ENCODE measurements at places on chromosomes 16 and 17.

- DNase-seq, result no peak
Measured at GRCh38 chr17:35293151-35293847, 50.4 kb downstream of the SLFN5 start.

GRCh38 chr17:40614431-40615067 lies 33.1 kb downstream of the SMARCE1 start:
- DNase-seq, result no peak

- DNase-seq, result no peak
Measured at GRCh38 chr17:6996256-6997011, 585 bp downstream of the ALOX12 start.

DNA sequence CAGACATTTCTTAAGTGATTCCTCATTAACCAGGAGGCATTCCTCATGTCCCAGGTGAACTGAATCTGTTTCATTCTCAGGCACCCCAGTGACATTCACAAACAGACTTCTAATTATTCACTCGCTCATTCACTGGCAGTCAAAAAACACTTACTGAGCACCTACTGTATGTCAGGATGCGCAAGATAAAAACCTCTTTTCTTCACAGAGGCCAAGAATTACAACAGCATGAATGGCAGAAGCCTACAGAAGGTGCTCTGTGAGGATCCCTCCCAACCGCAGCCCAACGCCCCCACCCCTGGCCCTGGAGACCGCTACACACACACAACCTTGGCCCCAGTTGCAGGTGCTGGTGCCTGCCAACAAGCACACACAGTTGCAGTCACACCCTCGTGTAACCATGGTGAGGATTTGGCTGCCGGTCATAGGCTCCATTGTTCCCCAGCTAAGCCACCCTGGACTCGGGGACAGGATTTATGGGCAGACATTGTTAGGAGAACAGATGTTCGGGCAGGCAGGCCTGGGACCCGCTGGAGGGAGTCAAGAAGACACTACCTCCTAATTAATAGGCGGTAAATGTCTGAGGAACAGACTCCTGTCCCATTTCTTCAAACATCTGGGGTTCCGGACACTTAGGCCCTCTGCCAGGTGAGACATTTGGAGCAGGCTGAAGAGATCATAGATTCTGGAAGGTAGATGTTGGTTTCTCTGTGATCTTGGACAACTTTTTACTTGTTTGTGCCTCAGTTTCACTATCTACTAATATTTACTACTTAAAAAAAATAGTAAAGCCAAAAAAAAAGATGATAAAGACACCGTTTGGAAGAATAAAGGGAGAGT lies 43.2 kb downstream of the CUEDC1 start:
- peak; percentile 68 for DNase-seq

GRCh38 chr17:55453839-55454557 lies 32.4 kb upstream of the MMD start:
- no peak for DNase-seq

DNA sequence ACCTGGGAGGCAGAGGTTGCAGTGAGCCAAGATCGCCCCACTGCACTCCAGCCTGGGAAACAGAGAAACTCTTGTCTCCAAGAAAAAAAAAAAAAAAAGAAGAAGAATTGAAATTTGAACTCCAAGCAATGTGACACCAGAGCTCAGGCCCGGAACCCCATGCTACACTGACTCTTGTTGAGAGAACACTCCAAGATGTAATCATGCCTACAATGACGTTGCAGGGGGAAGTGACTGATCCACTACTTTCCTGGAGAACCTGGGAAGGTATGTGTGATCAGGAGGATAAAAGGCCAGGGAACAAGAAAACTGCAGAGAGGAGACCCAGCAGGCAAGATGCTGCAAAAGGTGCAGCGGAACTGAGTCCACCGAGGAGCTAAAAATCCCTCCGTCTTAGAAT lies 57.9 kb downstream of the ADCY9 start:
- DNase-seq, result no peak

- no peak for DNase-seq
Measured at GRCh38 chr16:77995843-77996455, 26.4 kb upstream of the CLEC3A start.

DNA sequence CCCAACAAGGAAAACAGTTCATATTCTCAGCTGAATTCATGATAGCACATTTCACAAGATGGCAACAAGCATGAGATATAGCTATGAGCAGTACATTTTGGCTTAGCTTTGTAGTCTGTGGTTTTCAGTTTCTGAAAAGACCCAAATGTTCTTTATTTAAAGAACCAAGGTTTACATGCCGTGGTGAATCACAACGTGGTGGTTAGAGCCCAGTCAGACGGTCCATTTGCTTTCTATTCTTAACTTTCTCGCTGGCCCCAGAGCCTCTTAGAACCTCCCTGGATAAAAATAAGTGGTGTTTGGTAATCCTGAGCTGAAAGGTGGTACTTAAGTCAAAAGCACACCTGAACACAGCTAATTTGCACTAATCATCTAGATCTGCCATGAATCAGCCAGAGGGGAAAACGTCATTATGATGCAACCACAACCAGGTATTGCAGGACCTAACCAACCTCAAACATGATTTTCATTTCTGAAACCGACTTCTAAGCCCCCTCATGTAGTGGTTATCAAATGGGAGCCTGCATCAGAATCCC lies 18.6 kb upstream of the HAPSTR1 start:
- peak; percentile 94 for DNase-seq

DNA sequence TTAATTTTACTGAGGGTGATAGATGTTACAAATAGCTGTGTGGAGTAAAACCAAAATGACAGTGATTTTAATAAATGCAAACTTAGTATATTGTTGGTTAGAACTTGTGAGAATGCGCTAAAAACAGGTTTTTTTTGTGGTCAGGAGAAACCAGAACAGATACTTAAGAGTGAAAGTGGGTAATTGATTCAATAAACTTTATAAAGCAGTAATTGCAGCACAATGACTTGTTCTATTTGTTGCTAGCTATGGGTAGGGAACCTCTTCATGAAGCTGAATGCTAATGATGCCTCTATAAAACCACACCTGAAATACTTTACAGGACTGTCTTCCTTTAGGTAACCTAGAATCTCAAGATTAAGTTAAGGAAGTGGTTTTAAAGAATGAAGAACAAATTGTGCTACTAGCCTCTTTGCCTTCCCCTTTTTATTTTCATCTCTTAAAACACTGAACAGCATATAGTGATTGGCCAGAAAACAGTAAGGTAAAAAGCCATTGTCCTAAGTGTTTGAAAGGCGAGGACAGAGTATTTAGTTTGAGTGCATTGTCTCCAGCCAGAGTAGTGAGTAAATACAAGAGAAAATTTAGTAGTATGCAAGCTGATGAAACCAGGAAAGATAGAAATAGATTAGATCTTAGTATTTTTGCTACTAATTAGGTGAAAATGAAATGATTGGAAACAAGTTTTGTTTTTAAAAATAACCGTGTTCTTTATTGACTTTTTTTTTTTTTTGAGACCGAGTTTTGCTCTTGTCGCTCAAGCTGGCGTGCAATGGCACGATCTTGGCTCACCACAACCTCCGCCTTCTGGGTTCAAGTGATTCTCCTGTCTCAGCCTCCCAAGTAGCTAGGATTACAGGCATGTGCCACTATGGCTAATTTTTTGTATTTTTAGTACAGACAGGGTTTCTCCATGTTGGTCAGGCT lies 6.0 kb downstream of the GGNBP2 start:
- no peak for DNase-seq

GRCh38 chr17:78276098-78276887 lies 44.9 kb downstream of the TMEM235 start:
- no peak for DNase-seq

GRCh38 chr17:4472286-4472685 lies 26.4 kb upstream of the SPNS2 start:
- no peak for DNase-seq

GRCh38 chr17:61393550-61393903 lies 6.1 kb upstream of the TBX2 start:
- DNase-seq, result no peak

DNA sequence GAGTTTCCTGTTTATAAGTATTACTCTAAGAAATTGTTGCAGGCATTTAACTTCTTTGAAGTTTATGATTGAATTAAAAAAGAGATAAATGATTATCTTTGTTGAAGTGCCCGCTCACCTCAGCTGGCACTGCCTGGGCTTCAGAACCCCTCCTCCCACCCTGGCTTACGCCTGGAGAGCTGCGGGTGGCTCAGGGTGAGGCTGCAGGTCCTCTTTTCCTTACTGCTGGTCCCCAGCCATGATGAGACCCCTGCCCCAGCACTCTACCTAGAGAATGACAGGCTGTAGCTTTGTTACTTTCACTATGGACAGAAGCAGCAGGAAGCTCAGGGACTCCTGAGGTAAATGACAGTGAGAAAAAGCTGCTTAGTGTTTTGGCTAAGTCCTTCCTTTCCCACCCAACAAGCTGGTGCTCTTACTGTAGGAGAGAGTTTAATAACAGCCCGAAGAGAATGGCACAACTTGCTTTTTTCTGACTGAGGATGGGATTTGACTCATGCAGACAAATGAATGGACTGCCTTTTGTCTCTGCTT lies 62.1 kb downstream of the EPN2 start:
- no peak for DNase-seq

- DNase-seq, result no peak
Measured at GRCh38 chr17:27323538-27324215, 29.8 kb downstream of the WSB1 start.

DNA sequence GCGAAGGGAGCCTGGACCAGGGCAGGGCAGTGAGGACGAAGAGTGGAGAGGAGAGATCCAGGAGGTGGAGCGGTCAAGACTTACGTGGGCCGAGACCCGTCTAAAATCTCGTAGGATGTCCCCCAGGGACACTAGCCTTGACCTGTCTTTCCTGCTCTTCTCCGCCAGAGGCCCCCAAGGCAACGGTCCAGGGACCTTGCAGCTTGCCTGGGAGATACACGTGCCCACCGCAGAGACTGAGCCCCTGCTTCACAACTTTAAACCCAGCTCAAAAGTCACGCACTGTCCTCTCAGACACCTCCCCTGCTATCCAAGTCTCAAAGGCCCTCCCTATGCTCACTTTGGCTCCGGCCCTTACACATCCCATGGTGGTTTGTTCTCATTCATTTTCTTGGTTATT lies 9.4 kb downstream of the TIGD7 start:
- no peak for DNase-seq

DNA sequence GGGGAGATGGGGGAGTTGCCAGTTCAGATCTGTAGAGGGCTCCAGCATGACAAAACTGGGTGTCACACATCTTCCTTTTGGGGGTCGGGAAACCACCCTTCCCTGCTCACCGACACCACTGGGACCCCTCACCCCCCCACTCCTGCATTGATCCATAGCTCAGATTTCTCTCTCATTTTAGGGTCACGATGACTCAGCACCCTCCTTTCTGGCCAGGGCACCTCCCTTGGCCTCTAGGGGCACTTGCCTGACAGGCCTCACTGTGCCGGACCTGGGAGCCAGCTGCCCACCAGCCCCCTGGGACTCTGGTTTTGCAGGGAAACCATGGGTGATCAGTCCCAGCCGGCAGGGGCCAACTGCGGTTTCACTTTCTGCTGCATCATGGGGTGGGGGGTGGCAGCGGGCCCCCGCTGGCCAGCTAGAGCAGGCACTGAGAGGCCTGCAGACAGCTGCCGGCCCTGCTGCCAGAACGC lies 239.4 kb downstream of the MRTFB start:
- no peak for DNase-seq

DNA sequence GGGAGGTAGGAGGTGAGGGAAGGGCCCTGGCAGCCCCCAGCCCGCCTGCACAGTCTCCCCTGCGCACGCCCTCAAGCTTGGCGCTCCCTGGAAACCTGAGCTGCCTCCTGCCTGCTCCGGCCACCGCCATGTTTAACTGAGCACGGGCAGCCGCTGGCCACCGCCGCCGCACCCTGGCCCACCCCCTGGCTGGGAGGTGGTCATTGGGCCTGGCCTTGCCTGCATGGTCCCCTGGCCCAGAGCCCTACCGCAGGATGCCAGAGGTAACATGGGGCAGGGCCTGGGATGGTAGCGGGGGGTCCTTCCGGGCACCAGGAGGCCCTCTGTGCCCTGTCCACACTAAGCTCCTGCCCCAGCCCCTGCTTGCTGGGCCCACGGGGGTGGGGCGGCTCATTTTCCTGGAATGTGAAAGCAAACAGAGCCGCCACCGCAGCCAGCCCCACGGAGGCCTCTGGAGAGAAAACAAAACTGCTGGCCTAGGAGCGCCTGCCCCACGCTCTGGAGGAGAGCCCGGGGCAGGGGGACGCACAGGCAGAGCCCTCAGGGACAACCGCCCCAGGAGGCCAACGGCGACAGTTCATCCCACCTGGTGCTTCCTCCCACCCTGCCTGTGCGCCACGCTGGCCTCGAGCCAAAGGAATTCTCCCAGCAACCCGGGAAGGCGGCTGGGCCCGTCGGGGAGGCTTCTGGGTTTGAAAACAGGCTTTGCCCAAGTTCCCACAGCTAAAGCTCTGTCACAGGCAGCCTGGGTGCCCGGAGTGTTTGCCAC lies 8.9 kb downstream of the NHERF2 start:
- DNase-seq, result peak; percentile 74

DNA sequence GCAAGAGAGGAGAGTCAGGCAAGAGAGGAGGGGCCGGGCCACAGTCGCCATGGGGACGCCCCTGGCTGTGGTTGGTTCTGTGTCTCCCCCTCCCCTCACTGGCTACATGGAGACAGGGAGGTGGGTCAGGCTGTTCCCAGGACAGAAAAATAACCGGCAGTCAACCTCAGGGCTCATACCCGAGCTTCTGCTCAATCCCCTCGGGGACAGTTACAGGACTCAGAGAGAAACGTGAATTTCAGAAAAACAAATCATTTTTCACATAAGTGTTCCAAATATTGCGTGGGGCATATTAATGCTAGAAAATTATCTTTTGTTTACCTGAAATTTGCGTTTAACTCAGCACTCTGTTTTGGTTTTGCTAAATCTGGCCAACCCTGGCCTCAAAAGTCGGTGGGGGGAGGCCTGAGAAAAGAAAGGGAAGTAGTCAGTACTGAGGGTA lies 22.2 kb upstream of the CPSF4L start:
- no peak for DNase-seq

DNA sequence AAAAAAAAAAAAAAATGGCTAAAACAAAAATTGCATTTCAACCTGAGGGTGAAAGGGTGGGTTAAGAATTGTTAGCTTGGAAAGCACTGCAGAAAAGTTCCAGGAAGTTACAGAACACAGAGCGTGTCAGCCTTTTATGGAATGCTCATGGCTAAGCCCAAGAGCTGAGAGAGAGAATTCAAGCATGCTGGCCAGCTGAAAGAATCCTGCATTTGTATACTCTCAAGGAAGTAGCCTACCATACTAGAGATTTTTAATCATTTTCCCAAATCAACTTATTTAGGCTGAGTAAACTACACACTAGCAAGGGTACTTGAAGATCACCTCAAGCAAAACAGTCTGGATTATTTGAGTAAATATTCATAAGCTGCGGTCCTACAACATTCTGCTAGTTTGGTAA lies 153.9 kb downstream of the KCNJ2 start:
- no peak for DNase-seq

- DNase-seq, result peak; percentile 82
Measured at GRCh38 chr17:16419929-16420271, 4.5 kb downstream of the TRPV2 start.

- no peak for DNase-seq
Measured at GRCh38 chr17:45410144-45411091, 22.3 kb downstream of the ARHGAP27 start.

DNA sequence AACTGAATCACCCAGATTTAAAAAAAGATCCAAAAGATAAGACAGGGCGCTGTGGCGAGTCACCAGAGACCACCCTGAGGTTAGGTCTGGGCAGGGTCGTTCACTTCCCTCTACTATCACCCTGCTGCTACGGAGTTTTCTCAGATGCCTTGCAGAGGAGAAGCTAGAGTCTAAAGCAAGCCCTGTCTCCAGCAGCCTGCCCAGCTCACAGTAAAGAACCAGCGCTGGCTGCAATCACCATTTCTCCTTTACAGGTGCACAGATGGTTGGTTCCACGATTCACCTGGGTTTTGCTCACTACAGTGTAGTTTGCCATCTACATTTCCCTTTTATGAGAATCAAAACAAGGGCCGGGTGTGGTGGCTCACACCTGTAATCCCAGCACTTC lies 71.3 kb downstream of the SRCIN1 start:
- DNase-seq, result no peak

- no peak for DNase-seq
Measured at GRCh38 chr17:76700270-76700616, 10.5 kb downstream of the MXRA7 start.
